ENCODE measurements at places on chromosomes 16 and 17.

DNA sequence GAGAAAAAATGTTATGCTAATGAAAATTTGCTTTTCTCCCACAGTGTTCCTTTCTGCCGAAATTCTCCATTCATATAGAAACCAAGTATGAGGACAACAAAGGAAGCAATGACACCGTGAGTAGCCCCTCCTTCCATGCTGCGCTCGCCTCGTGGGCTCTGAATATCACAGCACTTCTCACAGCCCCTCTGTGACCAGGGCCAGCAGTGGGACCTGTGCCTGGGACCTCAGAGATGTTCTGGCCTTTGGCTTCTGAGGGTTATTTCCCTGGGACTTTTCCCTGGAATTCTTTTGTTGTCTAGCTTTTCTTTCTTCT lies 139.6 kb upstream of the NOL11 start:
- DNase-seq: no peak

DNA sequence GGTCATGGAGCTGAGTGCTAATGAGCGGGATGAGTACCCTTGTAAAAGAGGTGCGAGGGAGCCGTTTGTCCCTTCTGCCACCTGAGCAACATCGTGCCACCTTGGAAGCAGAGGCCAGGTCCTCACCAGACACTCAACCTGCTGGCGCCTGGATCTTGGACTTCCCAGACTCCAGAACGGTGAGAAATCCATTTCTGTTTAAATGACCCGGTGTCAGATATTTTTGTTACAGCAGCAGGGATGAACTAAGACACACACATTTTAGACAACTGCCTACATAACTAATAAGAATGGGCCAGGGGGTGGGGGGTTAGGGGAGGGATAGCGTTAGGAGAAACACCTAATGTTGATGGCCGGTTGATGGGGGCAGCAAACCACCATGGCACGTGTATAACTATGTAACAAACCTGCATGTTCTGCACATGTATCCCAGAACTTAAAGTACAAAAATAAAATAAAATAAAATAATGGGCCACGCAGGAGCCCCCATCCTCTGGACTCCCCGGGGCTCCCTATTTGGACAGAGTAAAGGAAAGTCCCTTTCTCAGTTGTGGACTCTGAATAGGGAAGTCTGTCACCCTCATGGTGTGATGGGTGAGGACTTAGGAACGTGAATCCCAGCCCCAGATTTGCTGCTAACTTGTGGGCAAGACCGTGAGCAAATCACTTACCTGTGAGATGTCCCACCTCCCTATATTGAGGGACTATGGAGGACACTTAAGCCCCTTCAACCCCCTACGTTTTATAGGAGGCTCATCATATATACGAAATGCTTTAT lies 60.6 kb upstream of the DNAH17 start:
- no peak for DNase-seq

GRCh38 chr17:78600181-78600721 lies 23.1 kb upstream of the DNAH17 start:
- DNase-seq: no peak

- DNase-seq: no peak
Measured at GRCh38 chr16:11677451-11677951, 9.2 kb downstream of the SNN start.

- no peak for DNase-seq
Measured at GRCh38 chr17:45225964-45226530, 4.4 kb downstream of the FMNL1 start.

DNA sequence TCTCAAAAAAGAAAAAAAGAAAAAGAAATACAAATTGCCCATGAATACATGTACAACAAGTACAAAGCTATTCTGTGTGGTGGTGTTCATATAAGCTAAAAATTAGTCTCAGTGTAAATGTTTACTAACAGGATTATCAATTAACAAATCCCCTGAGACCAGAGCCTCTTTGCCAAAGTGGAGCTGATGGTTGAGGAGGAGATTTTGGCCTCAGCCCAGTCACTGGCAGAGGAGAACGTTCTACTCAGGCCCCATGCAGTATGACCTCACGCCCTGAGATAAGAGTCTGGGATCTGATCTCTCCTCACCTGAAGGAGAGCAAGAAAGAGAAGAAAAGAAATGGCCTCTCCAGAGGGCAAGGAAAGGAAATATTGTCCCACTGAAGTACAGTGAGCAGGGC lies 35.5 kb upstream of the NOL11 start:
- no peak for DNase-seq

GRCh38 chr17:18959071-18959844 lies 7.3 kb downstream of the SLC5A10 start:
- no peak for DNase-seq

DNA sequence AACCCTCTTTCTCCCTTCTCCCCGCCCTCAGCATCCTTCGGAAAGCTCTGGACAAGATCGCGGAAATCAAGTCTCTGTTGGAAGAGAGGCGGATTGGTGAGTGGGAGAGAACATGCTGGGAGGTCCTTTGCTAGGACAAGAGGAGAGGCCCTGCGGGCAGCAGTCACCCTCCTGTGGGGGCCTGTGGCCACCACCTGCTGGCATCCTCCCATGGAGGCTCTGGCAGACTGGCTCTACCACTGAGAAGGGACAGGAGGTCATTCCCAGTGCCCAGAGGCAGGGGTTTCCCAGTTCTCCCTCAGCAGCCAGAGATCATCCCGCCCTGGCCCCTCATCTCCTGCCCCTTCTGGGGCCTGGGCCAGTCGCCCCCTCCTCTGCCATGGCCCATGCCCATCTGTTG lies 7.8 kb downstream of the SULT1A2 start:
- DNase-seq: no peak

GRCh38 chr17:28482551-28483199 lies 9.2 kb downstream of the SLC13A2 start:
- DNase-seq: no peak

GRCh38 chr17:75783069-75783783 lies 1.4 kb upstream of the UNK start:
- DNase-seq: no peak

GRCh38 chr17:332558-333322 lies 19.9 kb downstream of the RPH3AL start:
- DNase-seq: no peak

DNA sequence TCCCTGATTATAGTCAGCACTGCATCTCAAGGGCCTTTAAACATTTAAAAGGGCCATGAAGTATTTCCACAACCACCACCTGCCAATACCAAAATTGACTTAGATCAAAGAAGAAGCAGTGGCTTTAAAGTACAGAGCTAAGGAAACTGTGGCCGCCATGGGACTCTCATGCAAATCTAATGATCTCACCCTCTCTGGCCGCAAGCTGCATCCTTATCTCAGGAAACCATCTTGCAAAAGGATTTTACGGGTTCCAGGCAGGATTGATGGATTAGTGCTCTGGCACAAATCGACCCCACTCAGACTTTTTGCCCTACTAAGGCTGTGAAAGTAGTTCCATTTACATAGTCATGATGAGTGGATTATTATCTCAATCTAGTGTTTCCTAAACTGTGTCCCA lies 22.6 kb downstream of the CDRT4 start:
- no peak for DNase-seq

GRCh38 chr16:55915096-55915827 lies 40.1 kb upstream of the CES5A start:
- peak; percentile 5 for DNase-seq

GRCh38 chr17:46896991-46897390 lies 26.0 kb upstream of the GOSR2 start:
- DNase-seq: no peak

GRCh38 chr16:80683646-80684045 lies 120.8 kb downstream of the CDYL2 start:
- no peak for DNase-seq

DNA sequence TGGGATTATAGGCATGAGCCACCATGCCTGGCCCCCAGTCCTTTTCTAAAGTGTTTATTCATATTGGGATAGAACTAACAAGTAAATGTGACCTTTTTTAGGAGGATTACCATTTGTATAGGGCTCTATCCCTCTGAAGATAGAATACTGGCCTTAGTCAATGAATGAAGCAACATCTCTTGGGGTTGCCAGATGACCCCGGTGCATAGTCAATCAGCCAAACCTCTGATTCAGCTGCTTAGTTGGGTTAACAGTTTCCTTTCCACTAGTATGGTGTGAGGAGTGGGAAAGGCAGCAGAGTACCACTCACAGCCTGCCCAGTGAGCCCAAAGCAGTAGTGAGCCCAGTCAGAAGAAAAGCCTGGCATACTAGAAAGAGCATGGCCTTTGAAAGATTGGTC lies 94.6 kb upstream of the TBX2 start:
- DNase-seq: no peak

DNA sequence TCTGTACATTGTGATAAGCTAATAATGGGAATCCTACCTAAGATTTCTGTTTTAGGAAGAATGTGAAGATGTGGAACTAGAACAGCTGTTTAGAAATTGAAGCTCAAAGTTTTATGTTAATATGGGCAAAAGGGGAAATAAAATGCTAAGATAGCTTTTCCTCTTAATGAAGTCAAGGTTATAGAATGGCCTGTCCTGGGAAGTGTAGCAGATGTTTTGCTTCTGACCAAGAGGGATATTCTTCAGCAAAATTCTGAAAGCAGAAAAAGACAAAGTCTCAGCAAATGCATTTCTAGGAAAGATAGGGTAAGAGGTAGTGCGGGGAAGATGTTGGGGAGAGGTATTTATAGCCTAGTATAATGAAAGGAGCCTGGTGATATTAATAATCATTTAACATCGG lies 13.1 kb downstream of the MAP3K3 start:
- no peak for DNase-seq

- DNase-seq: no peak
Measured at GRCh38 chr16:72926177-72927070, 121.5 kb downstream of the ZFHX3 start.

- DNase-seq: no peak
Measured at GRCh38 chr16:27503662-27504061, 46.1 kb downstream of the GTF3C1 start.

DNA sequence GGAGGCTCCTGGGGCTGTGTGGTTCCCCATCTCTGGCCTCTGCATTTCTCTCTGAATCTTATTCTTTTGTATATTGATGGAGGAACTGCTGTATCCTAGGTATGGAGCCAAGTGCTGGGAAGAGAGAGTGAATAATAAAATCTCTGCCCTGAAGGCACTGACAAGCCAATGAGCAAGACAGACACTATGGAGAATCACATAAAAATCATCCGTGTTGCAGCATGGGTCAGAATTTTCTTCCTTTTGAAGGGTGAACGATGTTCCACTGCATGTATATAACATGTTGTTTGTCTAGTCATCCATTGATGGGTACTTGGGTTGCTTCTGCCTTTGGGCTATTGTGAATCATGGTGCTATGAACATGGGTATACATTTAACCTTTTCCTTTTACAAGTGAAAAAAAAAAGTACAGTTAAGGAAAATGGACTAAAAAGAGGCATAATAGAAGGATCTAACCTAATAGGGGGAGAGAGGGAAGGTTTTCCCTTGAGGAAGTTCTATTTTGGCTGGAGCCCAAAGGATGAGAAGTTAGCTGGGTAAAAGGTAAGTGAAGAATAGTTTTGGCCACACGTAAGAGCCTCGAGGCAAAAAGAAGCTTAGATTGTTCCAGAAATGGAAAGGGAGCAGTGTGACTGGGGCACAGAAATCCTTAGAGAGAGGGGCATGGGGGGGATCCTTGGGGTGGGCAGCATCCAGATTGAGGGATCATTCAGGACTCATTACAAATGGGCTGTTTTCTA lies 32.3 kb upstream of the GNA13 start:
- no peak for DNase-seq
